Activated CD4-positive, alpha-beta T cell treated with anti-CD3 and anti-CD28 coated beads, Interleukin-2, amount 10 ng/mL, durations not matched to agents 7 days and 5 days (primary cell): ENCODE measurements at places on chromosomes 16 and 17. TPM values are rescaled to one million over a fixed set of nuclear protein-coding genes. Genes with fewer than 3 reads are reported as not detected.

KRTAP4-1 gene
- not detected for total RNA-seq

DNA sequence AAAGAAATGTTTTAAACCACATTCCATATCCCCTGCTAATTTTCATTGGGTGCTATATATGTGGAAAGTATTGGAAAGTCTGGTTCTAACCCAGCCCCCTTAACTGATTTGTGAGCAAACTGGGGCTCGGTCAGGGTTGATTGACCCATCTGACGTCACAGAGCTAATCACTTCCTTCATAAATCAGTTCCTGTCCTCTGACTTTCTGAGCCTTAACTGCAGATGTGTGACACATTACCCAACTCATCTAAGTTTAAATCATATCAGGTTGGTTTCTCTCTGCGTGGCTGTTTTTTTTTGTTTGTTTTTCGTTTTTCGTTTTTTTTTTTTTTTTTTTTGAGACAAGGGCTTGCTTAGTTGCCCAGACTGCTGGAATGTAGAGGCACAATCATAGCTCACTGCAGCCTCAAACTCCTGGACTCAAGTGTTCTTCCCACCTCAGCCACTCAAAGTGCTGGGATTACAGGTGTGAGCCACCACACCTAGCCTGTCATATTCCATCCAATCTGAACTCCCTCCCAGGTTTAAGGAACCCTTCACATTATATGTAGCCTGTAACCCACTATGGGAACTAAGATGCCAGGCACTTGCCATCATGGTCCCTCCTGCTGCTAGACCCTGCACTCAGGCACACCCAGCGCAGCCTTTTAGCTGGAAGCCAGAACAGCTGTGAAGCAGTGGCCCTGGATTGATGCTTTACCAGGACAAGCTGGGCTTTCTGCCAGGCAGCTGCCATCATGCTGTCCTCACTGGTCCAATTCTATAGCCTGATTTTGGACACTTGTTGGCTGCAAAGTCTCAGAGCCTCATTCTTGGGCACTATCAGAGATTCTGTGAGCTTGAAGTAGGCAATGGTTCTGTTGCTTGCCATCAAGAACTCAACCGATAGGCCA, 6.9 kb upstream of the BPTF start:
- H3K4me3 ChIP-seq = no peak overlapping the region
- no peak for DNase-seq
- no peak overlapping the region for H3K27ac ChIP-seq

DNA sequence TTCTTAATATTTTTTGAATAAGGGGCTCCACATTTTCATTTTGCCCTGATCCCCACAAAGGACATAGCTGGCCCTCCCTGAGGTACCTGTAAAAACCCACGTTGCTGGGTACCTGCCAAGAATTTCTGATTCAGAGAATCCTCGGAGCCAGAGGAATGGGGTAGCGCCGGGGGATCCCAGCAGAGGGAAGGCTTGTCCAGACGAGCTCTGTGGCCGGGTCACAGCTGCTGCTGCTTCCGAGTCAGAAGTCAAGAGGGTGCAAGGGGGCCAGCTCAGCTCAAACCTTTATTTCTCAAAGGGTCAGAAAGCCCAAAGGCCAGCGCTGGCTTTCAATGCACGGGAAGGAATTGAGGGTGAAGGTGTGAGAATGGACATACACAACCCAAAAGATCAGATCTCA, 68.9 kb upstream of the SDK2 start:
- H3K4me3 ChIP-seq = no peak overlapping the region
- DNase-seq = no peak
- H3K27me3 ChIP-seq = peaks cover 16% of the 10 kb centered on the region
- no peaks in the 10 kb centered on the region for H3K36me3 ChIP-seq

GRCh38 chr17:57439651-57440050, 183.3 kb downstream of the MSI2 start:
- H3K4me1 ChIP-seq = peaks cover 60% of the 10 kb centered on the region
- no peaks in the 10 kb centered on the region for H3K27me3 ChIP-seq
- DNase-seq = no peak
- H3K36me3 ChIP-seq = peaks cover 11% of the 10 kb centered on the region
- H3K27ac ChIP-seq = peak overlapping the region; percentile 88

DNA sequence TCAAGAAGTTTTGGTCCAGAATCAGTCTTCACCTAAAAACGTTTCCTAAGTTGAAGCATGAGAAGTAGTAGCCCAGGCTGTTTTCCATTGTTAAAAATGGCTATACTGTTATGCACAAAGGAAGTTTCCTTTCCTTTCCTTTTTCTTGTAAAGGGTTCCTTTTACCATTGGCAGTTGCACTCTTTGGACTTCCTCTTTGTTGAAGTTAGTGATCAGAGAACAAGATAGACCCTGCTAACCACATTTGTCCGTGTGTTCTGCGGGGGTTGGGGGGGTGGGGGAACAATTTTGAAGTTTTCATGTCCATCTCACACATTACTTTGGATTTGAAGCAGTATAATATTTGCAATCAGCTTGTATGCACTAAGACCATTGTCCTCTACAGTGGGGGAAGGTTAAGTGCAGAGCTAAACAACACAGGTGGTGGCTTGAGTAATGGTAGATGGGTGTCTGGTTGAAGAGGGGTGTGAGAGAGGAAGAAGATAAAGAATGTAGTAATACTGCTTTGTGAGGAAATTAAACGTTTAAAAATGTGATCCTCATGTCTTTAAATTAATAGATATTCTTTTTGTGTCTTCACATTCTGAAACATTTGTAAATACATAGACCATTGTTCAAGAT, 1.4 kb downstream of the LPCAT2 start:
- H3K36me3 ChIP-seq = no peaks in the 10 kb centered on the region
- H3K27ac ChIP-seq = no peak overlapping the region
- DNase-seq = no peak
- no peak overlapping the region for H3K4me3 ChIP-seq
- peaks cover 45% of the 10 kb centered on the region for H3K27me3 ChIP-seq

GRCh38 chr16:56984639-56985038, 4.7 kb upstream of the NLRC5 start:
- H3K4me1 ChIP-seq = peaks cover 75% of the 10 kb centered on the region
- peak overlapping the region; percentile 81 for H3K27ac ChIP-seq
- peaks cover 68% of the 10 kb centered on the region for H3K36me3 ChIP-seq
- H3K27me3 ChIP-seq = no peaks in the 10 kb centered on the region
- no peak for DNase-seq
- peak overlapping the region; percentile 100 for H3K4me3 ChIP-seq

DNA sequence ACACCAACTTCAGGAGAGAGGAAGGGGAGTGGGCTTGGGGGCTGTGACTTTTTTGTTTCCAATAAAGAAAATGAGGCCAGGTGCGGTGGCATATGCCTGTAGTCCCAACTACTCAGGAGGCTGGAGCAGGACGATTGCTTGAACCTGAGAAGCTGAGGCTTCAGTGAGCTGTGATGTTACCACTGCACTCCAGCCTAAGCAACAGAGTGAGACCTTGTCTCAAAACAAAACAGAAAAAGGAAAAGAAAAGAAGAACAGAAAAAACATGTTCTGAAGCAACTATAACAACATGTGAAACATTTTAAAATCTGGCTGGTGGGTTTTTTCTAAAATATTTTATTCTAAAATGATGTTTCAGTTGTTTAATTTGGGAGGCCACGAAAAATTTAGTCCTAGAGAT, 554.0 kb upstream of the ZFHX3 start:
- H3K27me3 ChIP-seq = no peaks in the 10 kb centered on the region
- no peaks in the 10 kb centered on the region for H3K36me3 ChIP-seq
- DNase-seq = no peak
- H3K4me3 ChIP-seq = no peak overlapping the region
- H3K4me1 ChIP-seq = no peaks in the 10 kb centered on the region
- no peak overlapping the region for H3K27ac ChIP-seq

DNA sequence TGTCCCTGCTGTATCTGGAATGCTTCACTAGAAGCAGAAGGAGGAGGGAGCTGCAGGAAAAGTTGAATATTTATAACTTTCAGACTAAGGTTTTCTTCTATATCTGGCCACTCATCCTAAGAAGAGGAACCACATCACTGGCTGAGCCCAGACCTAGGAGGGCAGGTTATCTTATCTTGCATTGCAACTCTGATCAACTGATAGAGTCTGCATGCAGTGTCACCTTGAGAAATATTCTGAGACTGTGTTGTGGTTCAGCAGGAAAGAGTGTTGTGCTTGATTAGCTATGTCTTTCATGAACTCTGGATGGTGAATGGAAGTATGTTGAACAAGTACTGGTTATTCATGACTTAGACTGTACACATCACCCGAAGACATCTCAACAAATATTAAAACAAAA, 460.0 kb downstream of the TOX3 start:
- H3K36me3 ChIP-seq = no peaks in the 10 kb centered on the region
- no peak for DNase-seq
- no peak overlapping the region for H3K27ac ChIP-seq

NPIPA5 gene
- 0.87 TPM for total RNA-seq
